ENCODE measurements at places on chromosomes 6 and 20.

- no peak for DNase-seq
These were observed 3.0 kb downstream of the AMD1 start for GRCh38 chr6:110877569-110877968.

- DNase-seq = no peak
These were observed 73.3 kb upstream of the CD93 start for GRCh38 chr20:23159256-23159946.

- no peak for DNase-seq
These were observed 337.8 kb downstream of the FARS2 start for GRCh38 chr6:5599127-5599526.

- no peak for DNase-seq
These were observed 18.2 kb upstream of the IL22RA2 start for GRCh38 chr6:137191670-137192069.

- DNase-seq = no peak
These were observed 38.0 kb upstream of the NR2E1 start for GRCh38 chr6:108127826-108128225.

DNA sequence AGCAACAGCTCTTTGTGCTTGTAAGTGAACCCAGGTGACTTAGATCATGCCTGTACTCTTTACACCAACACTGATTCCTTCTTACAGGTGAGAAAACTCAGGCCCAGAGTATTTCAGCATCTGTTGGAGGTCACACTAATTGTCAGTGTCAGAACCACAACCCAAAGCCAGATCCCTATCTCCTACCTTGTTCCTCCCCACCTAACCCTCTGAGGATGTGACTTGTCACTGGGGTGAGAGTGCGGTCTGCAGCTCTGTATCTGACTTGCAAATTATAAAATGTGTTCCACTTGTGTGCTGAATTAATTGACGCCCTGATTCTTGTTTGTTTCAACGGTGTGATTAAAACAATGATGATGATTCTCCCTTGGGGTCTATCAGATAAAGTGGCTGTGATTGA is 232.5 kb upstream of the KCNG1 start:
- DNase-seq = no peak

- DNase-seq = no peak
These were observed 282.3 kb downstream of the CD109 start for GRCh38 chr6:73978330-73978729.

- no peak for DNase-seq
These were observed 100.0 kb upstream of the MAN1A1 start for GRCh38 chr6:119449331-119450156.

DNA sequence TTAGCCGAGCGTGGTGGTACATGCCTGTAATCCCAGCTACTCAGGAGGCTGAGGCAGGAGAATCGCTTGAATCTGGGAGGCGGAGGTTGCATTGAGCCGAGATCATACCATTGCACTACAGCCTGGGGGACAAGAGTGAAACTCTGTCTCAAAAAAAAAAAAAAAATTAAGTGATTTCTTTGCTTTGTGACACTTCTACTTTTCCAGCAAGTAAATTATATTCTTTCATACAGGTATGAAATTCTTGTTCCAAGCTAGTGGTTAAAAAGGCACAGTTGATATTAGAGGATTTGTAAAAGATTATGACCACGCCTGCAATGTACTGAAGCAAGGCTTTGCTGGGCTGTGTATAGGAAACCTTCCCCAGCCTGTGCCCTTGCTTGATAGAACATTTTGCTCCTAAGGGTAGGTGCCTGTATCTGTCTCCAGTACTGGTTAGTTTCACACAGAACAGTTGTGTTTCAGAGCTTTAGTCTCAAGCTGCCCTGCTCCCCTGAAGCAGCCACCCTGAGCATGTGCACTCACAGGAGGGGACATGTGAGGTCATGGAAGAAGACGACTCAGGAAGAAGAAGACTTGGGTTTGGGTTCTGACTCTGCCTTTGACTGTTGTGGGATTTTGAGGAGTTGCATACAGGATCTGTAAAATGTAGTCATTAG is 10.2 kb downstream of the PTPN1 start:
- no peak for DNase-seq

DNA sequence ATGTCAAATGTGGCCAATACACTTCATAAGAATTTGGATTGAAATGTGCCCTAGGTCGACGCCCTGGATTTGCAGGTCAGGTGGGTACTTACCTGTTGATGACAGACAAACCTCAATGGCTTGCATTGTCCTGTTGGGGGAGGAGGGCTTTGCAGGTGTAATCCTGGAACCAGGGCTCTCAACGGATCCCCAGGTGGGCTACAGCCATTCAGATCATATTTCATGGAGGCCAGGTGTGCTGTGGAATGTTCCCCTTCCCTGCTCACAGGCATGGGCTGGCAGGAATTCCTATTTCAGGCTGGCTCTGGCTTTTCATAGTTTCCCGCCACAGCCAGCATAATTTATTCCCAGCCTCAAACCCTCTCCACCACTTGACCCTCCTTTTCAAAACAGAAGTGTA is 254.7 kb downstream of the SMOC2 start:
- no peak for DNase-seq

GRCh38 chr6:144305567-144305966 is 20.4 kb downstream of the UTRN start:
- DNase-seq = no peak
